Urinary bladder (tissue), 4 donors: ENCODE measurements at places on chromosomes 6 and 20. TPM values are rescaled to one million over a fixed set of nuclear protein-coding genes. Genes with fewer than 3 reads are reported as not detected.

APCDD1L gene
- total RNA-seq, result 3.9 TPM

HLA-DRB5 gene
- total RNA-seq, result 3.8 TPM

CAGE1 gene
- not detected for total RNA-seq

FYN gene
- 201 TPM for total RNA-seq

COL19A1 gene
- 29.4 TPM for total RNA-seq

TMEM14A gene
- 34.2 TPM for total RNA-seq

C20orf141 gene
- total RNA-seq, result not detected

GGTLC1 gene
- not detected for total RNA-seq

TMC2 gene
- 0.16 TPM for total RNA-seq

PI16 gene
- 67.1 TPM for total RNA-seq

CALHM4 gene
- total RNA-seq, result not detected

NEDD9 gene
- 49.5 TPM for total RNA-seq

LAMP5 gene
- 3.5 TPM for total RNA-seq

SOBP gene
- 27.7 TPM for total RNA-seq
